Stimulated activated CD4-positive, alpha-beta T cell treated with anti-CD3 and anti-CD28 coated beads, Interleukin-4, amount 100 ng/mL, for 4 hours (primary cell): ENCODE measurements at places on chromosomes 16 and 17.

- DNase-seq = no peak
These were observed 7.7 kb upstream of the KCNH6 start for GRCh38 chr17:63515426-63515825.

- no peak for DNase-seq
These were observed 6.7 kb downstream of the GIT1 start for GRCh38 chr17:29582772-29583171.

GRCh38 chr16:51268237-51268636, 117.2 kb upstream of the SALL1 start:
- DNase-seq = no peak

GRCh38 chr16:52398491-52398960, 148.4 kb downstream of the TOX3 start:
- DNase-seq = no peak

- no peak for DNase-seq
These were observed 9.2 kb upstream of the TBX2 start for GRCh38 chr17:61390479-61390791.

DNA sequence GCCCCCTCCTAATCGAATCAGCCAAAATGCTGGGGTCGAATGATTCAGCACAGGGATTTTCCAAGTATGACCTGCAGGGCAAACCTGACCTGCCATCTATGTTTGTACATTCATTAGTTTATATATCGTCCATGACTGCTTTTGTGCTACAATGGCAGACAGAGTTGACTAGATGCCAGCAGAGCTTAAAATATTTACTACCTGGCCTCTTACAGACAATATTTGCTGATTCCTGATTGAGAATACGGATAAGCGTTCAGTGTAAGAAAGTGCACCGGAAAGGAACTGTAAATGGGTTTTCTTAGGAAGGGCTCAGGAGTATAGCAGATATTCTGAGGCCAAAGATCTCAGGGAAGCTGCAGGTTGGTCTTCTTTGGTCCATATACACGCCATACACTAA, 11.7 kb upstream of the TOM1L1 start:
- no peak for DNase-seq

DNA sequence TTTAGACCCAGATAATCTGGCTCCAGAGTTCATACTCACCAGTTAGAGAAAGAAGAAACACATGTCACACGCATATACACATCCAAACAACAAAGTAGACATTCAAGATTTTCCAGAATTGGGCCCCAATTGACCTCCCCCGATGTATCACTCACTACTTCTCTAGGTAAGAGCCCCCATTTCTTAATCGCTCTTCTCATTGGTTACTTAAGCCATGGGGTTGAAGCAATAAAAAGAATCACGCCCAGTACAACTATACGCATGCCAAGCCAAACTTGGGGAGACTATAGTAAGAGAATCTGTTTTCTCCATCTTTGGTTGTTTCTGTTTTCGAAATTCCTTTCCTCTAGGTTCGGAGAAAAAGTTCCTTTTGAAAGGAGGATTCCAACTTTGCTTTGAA, 565 bp downstream of the DDX52 start:
- DNase-seq = no peak

DNA sequence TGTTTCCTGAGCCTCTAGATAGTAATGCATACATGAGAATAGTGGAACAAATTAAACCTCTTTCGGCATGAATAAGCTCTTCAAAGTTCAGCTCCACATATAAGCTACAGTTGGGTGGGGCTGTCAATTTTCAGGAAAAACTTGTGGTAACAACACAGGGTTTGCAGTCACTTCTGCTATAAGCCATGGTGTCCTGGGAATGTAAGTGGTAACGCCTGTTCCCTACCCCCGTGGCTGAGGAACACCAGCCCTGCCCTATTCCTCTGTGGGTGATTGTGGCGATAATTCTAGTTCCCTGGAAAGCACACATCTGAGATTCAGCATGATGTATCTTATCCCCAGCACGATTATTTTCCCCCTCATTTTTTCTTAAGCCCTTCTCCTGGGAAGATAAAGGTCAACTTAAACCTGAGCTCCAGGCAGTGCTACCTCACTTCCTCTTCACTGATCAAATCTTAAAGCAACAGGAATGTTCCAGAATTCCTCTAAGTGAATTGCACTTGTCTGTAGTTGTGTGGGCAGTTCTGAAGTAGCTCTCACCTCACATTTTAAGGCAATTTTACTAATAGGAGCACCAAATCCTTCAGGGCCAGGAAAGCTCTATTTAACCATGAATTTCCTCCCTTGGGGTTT, 500.7 kb upstream of the HSBP1 start:
- DNase-seq = no peak

GRCh38 chr16:89534252-89534756, 26.1 kb downstream of the SPG7 start:
- DNase-seq = peak; percentile 11

DNA sequence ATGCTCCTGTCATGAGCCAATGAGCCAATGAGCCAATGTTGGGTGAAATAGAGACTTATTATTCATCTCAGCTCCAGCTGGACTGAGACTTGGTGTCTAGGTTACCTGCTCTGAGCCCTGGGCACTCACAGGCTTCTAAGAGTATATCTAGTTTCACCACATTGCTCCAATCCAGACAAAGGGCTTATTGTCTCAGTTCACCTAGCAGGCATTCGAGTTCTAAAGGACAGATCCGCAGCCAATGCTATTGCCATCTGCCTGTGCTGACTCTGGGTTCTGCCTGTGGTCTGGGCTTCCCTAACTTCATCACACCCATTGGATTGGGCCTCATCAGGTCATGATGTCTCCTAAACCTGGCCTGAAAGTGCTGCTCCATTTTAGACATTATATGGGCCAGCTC, 66.1 kb upstream of the HS3ST4 start:
- DNase-seq = no peak

DNA sequence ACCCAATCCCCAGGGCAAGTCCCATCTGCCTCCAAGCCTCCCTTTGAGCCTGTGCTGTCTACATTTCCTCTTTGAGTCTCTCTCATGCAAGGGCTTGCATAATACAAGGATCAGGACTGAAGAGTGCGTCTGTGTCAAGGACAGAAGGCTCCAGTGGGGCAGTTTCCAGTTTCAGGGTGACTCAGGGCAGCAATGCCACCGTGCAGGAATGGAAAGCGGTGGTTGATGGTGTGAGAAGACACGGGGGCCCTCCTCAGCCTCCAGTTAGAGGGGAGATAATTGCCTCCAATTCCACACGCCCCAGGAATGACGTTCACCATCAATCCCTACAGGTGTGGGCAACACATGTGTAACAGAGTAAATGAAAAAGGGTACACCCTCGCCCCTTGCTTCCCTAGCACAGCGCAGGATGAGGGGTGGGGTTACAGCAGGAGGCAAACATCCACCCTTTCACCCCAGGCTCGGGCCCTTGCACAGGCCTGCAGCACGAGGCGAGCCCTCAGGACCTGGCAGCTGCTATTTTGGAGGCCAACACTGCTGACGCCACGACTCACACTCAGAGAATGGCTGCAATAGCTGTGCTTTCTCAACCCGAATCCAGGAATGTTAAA, 24.8 kb upstream of the SLC25A19 start:
- no peak for DNase-seq

- no peak for DNase-seq
These were observed 26.0 kb downstream of the TK2 start for GRCh38 chr16:66523861-66524354.

DNA sequence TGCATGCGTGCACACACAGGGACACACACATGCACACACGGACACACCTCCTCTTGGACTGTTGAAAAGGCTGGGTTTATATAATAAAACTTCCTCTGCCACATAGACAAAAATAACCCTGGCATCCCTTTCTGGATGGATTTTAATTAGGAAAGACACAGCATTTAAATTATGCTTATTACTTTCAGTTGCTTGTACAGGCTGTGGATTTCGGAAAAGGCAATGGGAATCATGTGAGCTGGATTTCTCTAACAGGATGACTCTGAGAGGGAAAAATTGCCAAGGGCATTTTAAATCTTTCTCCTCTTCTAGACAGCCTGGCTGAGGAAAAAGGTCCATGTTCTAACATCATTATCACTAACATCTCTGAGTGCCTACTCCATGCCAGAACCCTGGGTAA, 75.9 kb downstream of the HLF start:
- DNase-seq = no peak

DNA sequence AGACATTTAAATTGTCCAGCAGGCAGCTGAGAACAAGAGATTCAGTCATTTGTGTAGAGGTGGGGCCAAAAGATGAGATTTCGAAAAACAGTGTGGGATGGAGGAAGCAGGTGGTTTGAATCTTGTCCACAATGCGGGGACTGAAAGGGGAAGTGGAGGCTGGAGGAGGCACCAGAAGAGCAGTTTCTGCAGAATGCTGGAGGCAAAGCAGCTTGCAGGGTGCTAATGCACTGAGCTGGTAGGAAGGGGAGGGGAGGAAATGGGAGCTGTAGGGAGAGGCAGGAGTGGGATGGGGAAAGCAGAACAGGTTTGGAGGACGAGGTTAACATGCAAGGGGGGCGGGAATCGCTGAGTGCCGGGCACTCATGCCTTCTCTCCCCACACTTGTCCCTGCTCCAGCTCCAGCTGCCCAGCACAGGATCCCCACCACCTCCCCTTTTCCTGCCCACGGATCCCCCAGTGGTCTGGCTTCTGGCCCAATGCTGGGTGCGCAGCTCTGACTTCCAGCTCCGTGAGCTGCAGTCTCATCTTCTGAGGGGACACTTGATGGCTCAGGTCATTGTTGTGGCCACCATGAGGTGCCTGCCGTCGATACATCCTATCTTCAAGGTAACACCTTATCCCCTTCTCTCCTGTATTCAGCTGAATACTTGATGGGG, 9.4 kb downstream of the C17orf100 start:
- DNase-seq = no peak

- no peak for DNase-seq
These were observed 914.9 kb downstream of the KCNJ2 start for GRCh38 chr17:71084219-71084618.

- DNase-seq = peak; percentile 63
These were observed 7.4 kb upstream of the ABR start for GRCh38 chr17:1186923-1187771.

DNA sequence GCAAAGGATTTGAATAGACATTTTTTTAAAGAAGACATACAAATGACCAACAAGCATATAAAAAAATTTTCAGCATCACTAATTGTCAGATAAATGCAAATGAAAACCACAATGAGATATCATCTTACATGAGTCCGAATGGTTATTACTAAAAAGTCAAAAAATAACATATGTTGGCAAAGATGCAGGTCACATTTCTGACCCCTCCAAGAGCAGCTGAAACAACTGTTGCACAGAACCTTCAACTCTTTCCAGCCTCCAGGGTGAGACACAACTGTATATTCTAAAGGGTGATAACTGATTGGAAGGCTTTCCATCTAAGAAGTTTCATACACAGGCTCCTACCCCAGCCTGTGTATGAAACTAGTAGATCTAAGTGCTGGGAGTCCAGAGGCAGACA, 51.9 kb downstream of the SLFN5 start:
- DNase-seq = no peak

- DNase-seq = no peak
These were observed 7.9 kb downstream of the QPRT start for GRCh38 chr16:29686740-29687332.

DNA sequence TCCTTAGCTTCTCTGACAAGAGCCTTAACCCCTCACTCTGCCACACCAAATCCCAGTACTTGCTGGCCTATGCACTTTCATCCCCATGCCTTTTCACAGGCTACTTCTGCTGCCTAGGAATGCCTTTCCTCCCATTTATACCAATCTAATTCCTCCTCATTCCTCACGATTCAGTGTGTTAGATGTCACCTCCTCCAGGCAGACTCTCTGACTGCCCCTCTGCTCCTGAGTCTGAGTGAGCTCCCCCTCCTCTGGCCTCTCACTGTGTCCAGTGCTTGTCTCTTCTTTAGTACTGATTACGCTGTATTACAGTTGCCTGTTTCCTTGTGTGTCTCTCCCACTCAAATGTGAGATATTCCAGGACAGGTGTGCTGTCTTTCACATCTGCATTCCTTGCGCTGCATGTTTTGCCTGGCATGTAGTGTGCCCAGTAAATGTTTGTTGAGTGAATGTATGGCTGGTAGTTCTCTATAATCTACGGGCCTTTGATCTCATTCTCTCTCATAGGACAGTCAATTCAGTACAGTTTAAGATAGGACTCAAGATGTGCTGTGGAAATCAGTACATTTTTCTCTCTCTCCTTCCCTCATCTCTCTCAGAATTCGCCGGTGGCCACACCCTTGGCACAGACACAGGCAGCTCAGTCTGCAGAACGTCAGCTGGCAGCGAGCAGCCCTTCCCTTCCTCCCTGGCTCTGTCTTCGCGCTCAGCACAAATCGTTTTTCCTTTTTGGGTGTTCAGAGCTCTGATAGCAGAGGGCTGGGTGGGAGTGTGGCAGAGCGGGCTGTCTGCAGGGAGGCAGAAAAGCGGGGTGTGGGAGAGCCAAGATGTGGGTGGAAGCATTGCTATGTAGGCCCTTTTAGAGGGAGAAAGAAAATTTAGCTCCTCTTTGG, 18.5 kb downstream of the ARL4D start:
- no peak for DNase-seq

- DNase-seq = no peak
These were observed 6.9 kb upstream of the KCNG4 start for GRCh38 chr16:84246679-84247077.

DNA sequence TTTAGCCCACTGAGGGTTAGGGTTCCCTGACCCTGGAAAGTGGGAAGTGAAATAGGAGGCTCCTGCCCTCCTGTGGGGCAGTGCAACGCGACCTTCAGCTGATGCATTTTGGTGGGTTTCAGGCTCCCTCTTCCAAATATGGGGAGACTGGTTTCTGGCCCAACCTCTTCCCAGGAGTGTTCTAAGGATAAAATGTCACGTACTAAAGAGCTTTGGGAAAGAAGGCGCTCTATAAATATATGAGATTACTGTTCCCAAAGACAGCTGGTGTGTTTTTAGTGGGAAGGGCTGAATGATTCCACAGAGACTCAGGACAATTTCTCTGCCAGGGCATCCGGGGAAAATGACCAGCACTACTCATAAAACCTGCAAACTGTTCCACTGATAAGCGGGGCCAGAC, 9.8 kb downstream of the SLC35B1 start:
- no peak for DNase-seq

DNA sequence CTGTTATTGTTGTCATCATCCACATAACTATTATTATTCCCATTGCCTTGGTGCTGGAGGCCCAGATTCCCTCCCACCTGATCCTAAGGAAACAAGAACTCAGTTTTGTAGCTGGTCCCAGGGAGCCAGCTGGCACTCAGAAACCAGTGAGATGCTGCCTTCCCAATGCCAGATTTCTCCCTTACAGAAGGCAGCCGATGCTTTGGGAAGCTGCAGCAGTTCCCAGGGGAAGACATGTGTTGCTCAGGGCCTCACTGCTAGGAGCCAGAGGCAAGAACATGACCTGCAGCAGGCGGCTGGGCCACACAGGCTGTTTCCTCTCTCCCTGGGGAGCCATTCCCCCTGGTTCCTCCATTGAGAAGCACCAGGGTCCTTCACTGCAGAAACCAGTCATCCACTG, 59.9 kb upstream of the GRIN2A start:
- DNase-seq = no peak

- no peak for DNase-seq
These were observed 87.6 kb upstream of the TBC1D3K start for GRCh38 chr17:37836593-37836992.

GRCh38 chr17:3885271-3885670, 7.6 kb downstream of the CAMKK1 start:
- DNase-seq = no peak
